ENCODE measurements at places on chromosomes 3 and 15. TPM values are rescaled to one million over a fixed set of nuclear protein-coding genes. Genes with fewer than 3 reads are reported as not detected.

BSN gene
- total RNA-seq, result 0.08 TPM

PP2D1 gene
- not detected for total RNA-seq

TMEM158 gene
- 3.5 TPM for total RNA-seq

DNA sequence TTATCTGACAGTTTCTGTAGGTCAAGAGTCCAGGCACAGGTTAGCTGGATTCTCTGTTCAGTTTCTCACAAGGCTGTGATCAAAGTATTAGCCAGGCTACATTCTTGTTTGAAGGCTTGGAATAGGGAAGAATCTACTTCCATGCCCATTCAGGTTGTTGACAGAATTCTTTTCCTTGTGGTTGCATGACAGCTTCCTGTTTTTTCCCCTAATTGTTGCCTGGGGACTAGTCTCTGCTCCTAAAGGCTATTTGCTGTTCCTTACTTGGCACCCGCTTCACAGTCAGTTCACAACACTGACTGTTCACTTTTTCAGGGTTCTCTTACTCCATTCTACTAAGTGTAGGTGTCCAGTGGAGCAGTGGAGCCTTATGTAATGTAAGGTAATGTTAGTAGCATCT, 115.4 kb upstream of the GBE1 start:
- no peak for ATAC-seq

GRCh38 chr3:181626036-181626435, 85.7 kb upstream of the SOX2 start:
- no peak for ATAC-seq

- peak; percentile 60 for ATAC-seq
Observed at GRCh38 chr3:189790658-189791057, 159.5 kb downstream of the TP63 start.

DNA sequence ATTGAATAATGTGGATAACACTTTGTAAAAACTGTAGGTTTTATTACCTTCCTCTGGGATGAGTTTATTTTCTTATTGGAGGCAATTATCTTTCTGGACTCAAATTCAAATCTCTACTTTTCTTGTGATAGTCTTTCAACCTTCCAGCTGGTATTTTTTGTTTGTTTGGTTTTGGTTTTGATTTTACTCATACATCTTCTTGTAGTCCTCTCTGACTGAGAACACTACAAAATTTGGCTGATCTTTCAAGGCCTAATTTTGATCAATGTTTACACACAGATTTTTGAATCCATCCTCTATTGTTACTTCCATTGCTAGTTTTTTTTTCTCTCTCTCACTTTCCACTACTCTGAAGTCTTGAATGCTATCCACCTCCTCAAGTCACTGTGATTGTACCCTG, 303.8 kb upstream of the NECTIN3 start:
- ATAC-seq, result no peak

- ATAC-seq, result no peak
Observed at GRCh38 chr3:68483041-68483440, 449.3 kb downstream of the TAFA4 start.

DNA sequence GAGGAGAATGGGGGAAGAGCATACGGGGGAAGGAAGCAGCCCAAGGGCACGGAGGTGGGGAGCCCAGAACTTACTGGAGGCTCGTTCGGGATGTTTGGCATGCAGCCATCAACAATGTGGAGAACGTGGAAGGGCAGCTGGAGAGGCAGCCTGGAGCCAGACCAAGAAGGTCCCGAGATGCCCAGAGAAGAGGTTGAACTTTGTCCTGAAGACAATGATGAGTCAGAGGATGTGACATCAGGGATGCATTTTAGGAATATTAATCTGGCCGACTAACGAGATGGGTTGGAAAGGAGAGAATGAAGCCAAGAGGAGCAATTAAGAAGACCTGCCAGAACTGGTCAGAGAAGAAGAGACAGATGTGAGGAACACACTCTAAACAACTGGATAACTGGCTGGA, 98.2 kb downstream of the SRGAP3 start:
- ATAC-seq, result peak; percentile 20

GRCh38 chr15:66763186-66764071, 61.4 kb downstream of the SMAD6 start:
- peak; percentile 32 for ATAC-seq

GRCh38 chr3:11145888-11146287, 8.4 kb upstream of the HRH1 start:
- peak; percentile 44 for ATAC-seq

DNA sequence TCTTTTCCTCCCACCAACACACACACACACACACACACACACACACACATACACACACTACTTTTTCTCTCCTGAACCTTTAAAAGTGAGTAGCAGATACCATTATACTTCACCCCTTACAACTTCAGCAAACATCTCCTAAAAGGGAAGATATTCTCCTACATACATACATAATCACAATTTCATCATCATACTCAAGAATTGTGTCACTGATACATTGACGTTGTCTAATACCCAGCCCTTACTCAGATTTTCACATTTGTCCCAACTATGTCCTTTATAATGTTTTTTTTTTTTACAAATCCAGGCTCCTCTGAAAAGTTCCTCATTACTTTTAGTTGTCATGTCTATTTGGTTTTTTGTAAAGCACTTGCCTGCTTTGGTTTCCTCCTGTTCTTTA, 18.5 kb downstream of the ABHD6 start:
- ATAC-seq, result no peak

GRCh38 chr3:25768851-25769250, 14.4 kb downstream of the NGLY1 start:
- no peak for ATAC-seq

- ATAC-seq, result no peak
Observed at GRCh38 chr3:172478116-172478515, 29.9 kb upstream of the GHSR start.

- ATAC-seq, result no peak
Observed at GRCh38 chr3:180188512-180189309, 152.0 kb upstream of the PEX5L start.

GRCh38 chr15:42796955-42797782, 60.2 kb upstream of the CDAN1 start:
- ATAC-seq, result no peak
